ENCODE measurements at places on chromosomes 6 and 20.

DNA sequence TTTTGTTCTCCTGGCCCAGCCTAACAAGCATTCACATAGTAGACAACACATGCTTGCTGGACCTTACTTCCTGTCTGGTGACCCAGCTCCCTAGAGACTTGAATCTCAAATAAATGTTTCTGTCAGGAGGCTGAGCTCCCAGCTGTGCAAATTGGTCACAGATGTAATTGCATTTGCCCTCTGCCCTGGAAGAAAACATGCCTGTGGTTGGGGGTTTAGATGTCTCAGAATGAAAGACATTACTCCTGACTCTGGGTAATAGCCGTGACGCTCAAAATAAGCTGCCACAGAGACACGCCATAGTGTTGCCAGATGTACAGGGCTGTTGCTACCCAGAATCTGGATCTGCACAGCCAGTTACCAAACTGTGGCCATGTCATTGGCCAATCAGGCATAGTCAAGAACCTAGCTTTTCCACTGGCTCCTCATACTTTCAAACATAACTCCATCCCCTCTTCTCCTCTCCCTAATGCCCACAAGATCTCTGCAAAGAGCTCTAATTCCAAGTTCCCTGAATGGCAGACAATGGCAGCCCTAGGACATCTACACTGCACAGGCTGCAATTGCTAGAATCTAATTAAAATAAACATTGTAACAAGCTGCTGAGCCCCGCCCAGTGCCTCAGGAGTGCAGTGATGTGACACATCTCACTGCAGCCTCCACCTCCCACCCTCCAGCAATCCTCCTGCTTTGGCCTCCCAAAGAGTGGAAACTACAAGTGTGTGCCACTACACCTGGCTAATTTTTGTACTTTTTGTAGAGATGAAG is 32.8 kb upstream of the GMPR start:
- DNase-seq: peak; percentile 98

DNA sequence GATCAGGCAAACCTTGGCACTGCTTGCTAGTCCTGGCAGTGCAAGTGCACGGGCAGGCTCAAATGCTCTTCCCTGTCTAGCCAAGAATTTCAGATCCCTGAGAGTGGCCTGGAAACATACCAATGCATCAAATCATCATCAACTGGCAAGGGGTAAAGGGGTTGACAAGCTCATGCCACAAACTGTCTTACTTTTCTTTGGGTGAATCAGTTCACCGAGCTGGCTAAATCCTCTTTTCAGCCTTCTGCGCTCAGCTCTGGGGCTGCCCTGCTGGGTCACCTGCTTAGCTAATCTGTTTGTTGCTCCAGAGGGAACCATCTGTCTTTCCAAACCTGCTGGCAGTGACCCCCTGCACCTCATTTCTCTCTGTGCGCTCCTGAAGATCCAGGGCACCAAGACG is 59.5 kb downstream of the LYRM4 start:
- no peak for DNase-seq

DNA sequence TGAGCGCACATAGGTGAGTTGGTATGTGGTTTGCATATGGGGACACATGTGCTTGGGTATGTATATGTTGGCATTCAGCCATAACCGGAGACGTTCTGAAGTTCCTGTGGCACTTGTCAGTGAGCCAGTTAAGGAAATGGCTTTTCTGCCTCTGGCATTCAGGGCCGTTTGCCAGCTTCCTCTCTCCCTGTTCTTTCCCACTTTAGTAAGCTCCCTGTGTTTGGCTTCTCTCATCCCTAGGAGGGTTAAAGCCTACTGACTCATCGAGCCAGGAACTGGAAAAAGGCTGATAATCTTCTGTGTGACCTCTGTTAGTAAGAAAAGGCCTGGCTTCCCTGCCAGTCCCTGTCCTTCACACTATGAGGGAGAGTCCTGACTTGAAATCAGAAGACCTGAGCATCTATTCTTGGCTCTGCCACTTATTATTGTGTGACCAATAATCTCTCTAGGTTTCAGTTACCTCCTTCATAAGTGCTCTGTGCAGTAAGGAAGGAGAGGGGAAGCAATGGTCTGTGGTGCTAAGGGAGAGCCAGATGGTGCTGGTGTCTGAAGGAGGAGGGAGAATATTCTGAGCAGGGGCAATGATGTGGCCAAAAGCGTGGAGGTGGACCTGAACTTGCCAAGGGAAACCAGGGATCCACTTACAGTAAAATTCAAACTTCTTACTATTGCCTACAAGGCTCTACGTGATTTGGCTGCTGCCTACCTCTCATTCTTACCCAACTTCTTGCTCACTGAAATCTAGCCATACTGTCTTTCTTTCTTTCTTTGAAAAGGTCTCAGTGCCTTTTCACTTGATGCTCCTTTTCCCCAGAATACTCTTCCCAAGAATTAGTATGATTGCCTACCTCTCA is 31.4 kb downstream of the ACSS2 start:
- peak; percentile 77 for DNase-seq

DNA sequence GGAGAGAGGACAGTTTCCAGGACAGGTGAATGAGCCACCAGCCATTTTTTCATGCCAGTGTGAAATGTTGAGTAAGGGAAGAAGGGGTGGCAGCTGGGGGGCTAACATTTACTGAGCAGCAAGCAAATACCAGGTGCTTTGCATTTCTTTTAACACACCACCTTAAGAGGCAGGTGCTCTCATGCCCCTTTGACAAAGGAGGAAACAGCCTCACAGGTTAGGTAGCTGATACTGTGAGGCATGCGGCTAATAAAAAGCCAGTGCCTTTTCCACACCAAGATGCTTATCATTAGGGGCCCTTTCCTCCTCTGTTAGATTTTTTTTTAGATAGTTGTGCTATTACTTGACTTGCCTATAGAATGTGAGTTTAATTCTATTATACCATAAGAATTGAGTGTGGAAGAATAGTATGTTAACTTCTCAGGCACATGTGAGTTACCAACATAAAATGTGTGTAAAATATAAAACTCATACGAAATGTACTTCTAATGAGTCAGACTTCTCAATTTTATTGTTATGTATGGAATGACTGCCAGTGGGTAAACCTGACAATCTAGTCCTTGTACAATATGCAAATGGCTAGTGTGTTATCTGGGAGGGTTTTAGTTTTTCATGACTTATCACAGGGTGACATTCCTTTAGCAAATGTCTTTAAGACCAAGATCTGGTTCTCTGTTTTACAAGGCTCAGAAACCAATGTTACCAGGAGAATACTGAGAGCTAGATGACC is 260.0 kb downstream of the TMEM242 start:
- DNase-seq: no peak

- peak; percentile 84 for DNase-seq
These were observed 968 bp upstream of the ZMYND8 start for GRCh38 chr20:47357296-47358038.

DNA sequence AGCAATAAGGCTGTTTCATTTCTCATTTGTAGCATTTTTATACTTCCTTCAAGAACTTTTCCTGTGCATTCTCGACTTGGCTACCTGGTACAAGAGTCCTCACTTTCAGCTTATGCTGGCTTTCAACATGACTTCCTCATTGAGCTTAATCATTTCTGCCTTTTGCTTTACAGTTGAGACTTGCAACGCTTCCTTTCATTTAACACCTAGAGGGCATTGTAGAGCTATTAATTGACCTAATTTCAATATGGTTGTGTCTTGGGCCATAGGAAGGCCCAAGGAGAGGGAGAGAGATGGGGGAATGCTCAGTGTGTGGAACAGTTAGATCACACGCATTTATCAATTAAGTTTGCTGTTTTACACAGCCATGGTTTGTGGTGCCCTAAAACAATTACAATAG is 37.2 kb downstream of the SLC22A2 start:
- DNase-seq: no peak

- DNase-seq: no peak
These were observed 174.7 kb downstream of the PREX1 start for GRCh38 chr20:48652961-48653705.

GRCh38 chr20:47362361-47363219 is 6.1 kb upstream of the ZMYND8 start:
- no peak for DNase-seq

DNA sequence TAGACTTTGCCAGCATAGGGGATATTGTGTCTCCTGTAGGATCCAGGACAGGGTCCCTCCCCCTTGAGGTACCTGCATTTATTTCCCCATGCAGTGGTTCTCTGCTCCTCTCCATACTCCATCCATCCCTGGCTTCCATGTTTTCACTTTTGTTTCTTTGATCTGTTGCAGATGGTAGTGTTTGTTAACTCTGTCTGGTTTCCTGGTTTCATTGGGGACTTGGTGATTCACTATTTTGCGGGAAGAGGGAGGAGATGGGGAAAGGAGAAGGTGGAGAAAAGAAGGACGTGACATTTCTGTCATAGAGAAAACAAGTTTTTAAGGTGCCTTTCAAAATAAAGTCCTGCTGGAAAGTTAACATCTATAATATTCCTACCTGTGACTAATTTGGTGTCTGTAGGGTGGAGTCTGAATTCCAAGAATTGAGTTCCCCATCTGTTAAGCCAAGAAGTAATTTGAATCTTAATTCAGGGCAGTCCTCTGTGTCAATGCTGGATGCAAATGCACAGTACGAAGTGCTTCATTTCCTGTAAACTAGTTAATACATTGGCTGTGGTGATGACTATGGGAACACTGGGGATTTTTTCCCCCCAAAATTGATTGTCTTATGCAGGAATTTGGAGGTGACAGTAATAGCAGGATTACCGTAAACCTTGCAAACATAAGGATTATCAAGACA is 6.9 kb upstream of the RNF144B start:
- no peak for DNase-seq

- no peak for DNase-seq
These were observed 12.1 kb downstream of the NRSN2 start for GRCh38 chr20:358891-359555.

- no peak for DNase-seq
These were observed 34.0 kb downstream of the GNAS start for GRCh38 chr20:58886546-58886945.

GRCh38 chr6:43665376-43665775 is 20.5 kb downstream of the RSPH9 start:
- no peak for DNase-seq

DNA sequence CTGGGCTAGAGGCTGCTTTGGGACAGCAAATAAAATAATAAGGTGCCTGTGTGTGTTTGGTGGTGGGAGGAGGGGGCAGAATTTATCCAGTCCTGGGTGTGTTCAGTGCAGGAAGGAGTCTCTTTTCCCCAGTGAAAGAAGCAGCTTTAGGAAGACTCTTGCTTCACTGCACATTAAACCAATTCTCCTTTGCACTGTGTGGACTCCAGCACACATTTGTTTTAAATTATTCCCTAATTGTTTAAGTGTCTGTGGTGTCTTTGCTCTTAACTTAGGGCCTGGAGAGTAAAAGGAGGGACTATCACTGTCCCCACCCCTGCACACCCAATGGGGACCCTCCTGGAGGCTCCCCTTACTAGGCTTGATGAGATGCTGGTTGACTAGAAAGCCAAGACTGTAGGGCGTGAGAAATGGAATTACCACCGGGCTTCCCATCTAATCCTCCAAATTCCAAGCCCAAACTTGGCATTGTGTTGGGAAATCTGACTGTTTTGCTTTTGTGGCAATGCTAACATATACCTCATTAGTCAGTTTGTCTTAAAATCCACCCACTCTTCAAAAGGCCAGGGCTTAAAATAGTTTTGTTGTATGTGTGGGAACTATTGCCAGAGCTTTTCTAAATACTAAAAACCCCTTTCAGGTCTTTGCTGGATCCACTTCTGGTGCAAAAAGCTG is 13.5 kb upstream of the DAAM2 start:
- DNase-seq: no peak

DNA sequence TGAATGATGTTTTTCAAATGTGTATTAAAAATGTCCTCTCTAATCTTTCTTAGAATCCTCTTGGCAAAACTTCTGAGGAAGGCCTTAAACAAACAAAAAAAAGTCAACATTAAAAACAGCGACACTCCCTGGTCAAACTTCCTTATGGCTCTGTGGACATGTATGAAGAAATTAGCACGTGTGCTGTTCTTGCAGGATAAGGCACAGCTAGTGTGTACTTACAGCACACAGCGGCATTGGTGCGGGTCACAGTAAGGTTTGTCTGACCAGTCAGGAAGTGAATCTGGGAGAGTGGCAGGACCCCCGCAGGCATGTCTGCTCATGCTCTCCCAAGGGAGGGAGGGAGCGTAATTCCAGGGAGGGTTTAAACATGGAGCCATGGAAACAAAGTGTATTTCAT is 38.8 kb downstream of the SLC22A1 start:
- DNase-seq: no peak

GRCh38 chr6:140319209-140319608 is 944.8 kb upstream of the CITED2 start:
- DNase-seq: no peak

DNA sequence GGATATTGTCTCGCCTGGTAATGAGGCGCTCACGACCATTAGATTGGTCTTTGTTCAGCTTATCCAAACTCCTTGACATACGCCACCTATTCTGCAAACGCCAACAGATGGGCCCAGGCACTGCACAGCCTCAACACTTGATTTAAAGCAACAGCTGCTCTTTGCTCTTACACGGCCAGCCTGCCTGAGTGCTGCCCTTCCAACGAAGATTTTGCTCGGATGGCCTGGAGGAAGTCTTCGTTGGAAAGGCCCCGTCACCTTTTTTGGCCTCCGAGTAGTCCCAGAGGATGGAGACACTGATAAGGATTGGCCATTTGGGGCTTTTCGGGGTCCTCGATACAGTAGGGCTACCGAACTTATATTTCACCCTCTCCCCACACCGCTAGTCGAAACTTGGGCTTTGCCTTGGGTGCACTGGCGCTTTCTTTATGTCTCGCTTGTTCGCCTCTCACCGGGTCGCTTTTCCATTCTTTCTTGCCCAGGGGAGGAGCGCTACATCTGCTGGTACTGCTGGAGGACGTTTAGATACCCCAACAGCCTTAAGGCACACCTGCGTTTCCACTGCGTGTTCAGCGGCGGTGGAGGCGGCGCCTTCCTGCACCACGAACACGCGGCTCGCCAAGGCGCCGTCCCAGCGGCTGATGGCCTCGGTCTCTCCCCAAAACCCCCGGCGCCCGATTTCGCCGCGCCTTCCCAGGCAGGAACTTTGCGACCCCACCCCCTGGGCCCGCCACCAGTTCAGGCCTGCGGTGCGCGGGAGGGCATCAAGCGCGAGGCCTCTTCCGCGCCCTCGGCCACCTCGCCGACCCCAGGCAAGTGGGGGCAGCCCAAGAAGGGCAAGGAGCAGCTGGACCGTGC is 6.1 kb downstream of the PRDM13 start:
- DNase-seq: no peak

GRCh38 chr6:32551410-32551809 is 21.3 kb upstream of the HLA-DRB5 start:
- no peak for DNase-seq

DNA sequence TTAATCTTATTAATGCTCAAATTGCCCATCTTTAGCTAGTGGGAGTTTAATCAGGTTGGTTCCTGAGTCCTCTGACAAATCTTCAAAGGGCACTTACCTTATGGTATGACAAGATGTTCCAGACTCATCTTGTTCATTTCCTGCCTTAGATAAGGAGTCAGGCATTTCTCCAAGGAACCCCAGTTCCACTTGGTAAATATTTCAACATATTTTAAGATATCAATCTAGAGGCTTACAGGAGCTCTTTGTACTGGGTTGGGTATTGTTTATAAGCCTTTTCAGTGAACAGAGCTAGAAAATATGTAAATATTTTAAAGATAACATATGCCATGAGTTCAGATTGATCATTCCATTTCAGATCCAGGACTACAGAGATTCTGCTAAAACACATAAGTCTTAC is 159.8 kb downstream of the RCAN2 start:
- no peak for DNase-seq

GRCh38 chr6:42984924-42985475 is 630 bp downstream of the PPP2R5D start:
- no peak for DNase-seq

All from GM04504 (cell line).